ENCODE measurements at places on chromosomes 11 and 22. TPM values are rescaled to one million over a fixed set of nuclear protein-coding genes. Genes with fewer than 3 reads are reported as not detected.

RIMBP3C gene
- total RNA-seq, result 0.19 TPM

SART1 gene
- 33.6 TPM for total RNA-seq

KREMEN1 gene
- total RNA-seq, result 0.65 TPM

MEI1 gene
- 0.96 TPM for total RNA-seq

PGA4 gene
- total RNA-seq, result not detected

APOBEC3B gene
- total RNA-seq, result 2.9 TPM

POTEH gene
- not detected for total RNA-seq

TCN2 gene
- 58.1 TPM for total RNA-seq

AKIP1 gene
- 23.7 TPM for total RNA-seq

ROBO3 gene
- total RNA-seq, result 20.5 TPM

CHADL gene
- total RNA-seq, result 0.98 TPM

SLN gene
- total RNA-seq, result not detected

TMEM191B gene
- 0.19 TPM for total RNA-seq

CALCA gene
- not detected for total RNA-seq

SLC22A12 gene
- total RNA-seq, result not detected

TSPAN18 gene
- total RNA-seq, result 60.3 TPM

OR2AT4 gene
- total RNA-seq, result not detected

NAGA gene
- total RNA-seq, result 32.9 TPM

MYOD1 gene
- total RNA-seq, result not detected

OVCH2 gene
- total RNA-seq, result not detected

SNX32 gene
- 1.6 TPM for total RNA-seq

PNPLA5 gene
- total RNA-seq, result not detected

Measured in vein endothelial cell (primary cell).